ENCODE measurements at places on chromosomes 12 and 14. TPM values are rescaled to one million over a fixed set of nuclear protein-coding genes. Genes with fewer than 3 reads are reported as not detected.

GRCh38 chr12:54299515-54300224 lies 1.1 kb downstream of the NFE2 start:
- DNase-seq: no peak

DNA sequence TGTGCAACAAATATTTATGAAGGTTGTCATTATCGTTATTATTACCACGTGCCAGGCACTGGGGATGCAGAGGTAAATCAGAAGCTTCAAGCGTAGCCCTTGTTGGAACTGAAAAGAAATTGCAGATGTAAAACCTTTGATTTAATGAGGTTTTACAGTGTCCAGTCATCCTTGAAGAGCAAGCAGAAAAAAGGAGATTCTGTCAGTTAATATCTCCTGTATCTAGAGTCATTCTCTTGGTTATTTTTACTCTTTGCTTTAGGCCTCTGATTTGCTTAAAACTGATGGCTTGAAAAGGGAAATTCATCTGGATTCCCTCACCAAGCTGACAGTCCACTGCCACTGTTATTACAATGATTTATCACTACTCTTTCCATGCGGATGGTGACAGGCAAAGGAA lies 179.3 kb downstream of the GALC start:
- no peak for DNase-seq

GRCh38 chr12:30016540-30017055 lies 232.9 kb upstream of the TMTC1 start:
- no peak for DNase-seq

- no peak for DNase-seq
Measured at GRCh38 chr14:32697114-32697513, 241.6 kb upstream of the NPAS3 start.

GRCh38 chr14:103472939-103473338 lies 49.7 kb downstream of the CKB start:
- no peak for DNase-seq

- no peak for DNase-seq
Measured at GRCh38 chr12:89382328-89382727, 30.0 kb upstream of the DUSP6 start.

GRCh38 chr12:71371122-71371521 lies 68.5 kb upstream of the LGR5 start:
- no peak for DNase-seq

- no peak for DNase-seq
Measured at GRCh38 chr12:76556368-76556767, 3.2 kb downstream of the OSBPL8 start.

The CD69 gene
- 3.9 TPM for polyA plus RNA-seq

The MTERF2 gene
- 19.1 TPM for polyA plus RNA-seq

The PRR4 gene
- 3.6 TPM for polyA plus RNA-seq

The VWF gene
- polyA plus RNA-seq: 226 TPM

The PRB2 gene
- polyA plus RNA-seq: not detected

The KERA gene
- not detected for polyA plus RNA-seq

The KRT4 gene
- 7.7 TPM for polyA plus RNA-seq

The PTCSC3 gene
- 0.60 TPM for polyA plus RNA-seq
